ENCODE measurements at places on chromosomes 1 and 21. TPM values are rescaled to one million over a fixed set of nuclear protein-coding genes. Genes with fewer than 3 reads are reported as not detected.

The SLC45A1 gene
- total RNA-seq: 1.5 TPM

The HFM1 gene
- total RNA-seq: under 0.01 TPM

The TRIM45 gene
- total RNA-seq: 1.3 TPM

The GJA9 gene
- not detected for total RNA-seq

The CNKSR1 gene
- not detected for total RNA-seq

All from endothelial cell of coronary artery (primary cell).